ENCODE measurements at places on chromosomes 2 and 18.
A peak's percentile ranks its signal among the peaks of the same experiment; 100 is the strongest.

DNA sequence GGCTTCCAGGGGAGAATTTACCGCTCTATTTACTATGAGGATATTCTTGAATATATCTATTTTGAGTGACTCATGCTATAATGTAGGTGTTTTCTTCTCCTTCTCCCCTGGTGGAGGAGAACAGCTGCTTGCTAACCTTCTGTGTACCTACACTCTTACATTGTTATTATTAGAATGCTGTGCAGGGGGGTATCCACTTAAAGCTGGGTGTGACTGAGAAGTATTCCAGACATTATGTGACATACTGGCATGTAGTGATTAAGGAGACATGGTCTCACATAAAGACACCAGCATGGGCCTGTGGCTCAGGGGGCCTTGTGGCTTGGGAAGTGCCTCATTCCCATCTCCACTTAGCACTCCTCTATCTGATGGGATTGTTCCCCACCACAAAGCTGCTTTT is 287.9 kb downstream of the PTPRM start:
- no peak for DNase-seq

- DNase-seq: no peak
Measured at GRCh38 chr18:3391704-3392466, 58.1 kb upstream of the TGIF1 start.

DNA sequence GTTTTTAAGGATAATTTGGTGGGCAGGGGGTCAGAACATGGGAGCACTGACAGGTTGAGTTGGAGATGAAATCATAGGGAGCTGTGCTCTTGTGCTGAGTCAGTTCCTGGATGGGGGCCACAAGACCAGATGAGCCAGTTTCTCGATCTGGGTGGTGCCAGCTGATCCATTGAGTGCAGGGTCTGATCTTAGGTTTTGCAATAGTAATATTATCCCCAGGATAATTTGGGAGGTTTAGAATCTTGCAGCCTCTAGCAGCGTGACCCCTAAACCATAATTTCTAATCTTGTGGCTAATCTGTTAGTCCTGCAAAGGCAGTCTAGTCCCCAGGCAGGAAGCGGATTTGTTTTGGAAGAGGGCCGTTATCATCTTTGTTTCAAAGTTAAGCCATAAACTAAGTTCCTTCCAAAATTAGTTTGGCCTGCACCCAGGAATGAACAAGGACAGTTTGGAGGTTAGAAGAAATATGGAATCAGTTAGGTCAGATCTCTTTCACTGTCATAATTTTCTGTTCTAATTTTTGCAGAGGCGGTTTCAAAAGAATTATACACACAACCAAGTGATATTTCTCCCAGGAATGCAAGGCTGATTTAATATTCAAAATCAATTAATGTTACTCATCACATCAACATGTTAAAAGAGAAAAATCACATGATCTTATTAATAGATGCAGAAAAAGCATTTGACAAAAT is 23.0 kb downstream of the DBI start:
- no peak for DNase-seq

GRCh38 chr2:119574108-119574815 is 30.0 kb downstream of the CFAP221 start:
- no peak for DNase-seq

- DNase-seq: no peak
Measured at GRCh38 chr18:46886893-46887292, 30.4 kb downstream of the PIAS2 start.

DNA sequence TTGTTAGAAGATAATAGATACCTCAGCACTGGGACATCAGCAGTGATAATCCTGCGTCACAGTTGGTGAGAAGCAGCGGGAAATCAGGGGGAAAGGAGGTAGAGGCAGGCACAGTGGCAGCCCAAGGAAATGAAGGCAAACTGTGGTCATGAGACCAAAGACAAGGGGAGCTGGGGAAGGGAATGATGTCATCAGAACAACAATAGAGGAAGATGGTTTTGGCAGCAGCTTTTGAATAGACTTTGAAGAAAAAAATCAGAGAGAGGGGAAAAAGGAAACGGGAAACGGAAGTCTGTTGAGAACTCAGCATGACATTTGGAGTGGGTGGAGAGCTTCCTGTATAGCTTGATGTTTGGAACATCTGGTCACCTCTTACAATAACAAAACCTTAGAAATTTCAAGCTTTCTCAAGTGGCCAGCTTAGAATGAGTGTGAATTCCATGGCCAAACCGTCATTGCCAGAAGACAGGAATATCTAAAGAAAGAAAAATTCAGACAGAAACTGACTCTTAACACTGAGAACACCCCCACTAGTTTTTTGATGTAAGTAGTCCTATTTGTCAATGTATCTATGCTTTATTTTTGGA is 18.4 kb upstream of the YES1 start:
- DNase-seq: no peak

DNA sequence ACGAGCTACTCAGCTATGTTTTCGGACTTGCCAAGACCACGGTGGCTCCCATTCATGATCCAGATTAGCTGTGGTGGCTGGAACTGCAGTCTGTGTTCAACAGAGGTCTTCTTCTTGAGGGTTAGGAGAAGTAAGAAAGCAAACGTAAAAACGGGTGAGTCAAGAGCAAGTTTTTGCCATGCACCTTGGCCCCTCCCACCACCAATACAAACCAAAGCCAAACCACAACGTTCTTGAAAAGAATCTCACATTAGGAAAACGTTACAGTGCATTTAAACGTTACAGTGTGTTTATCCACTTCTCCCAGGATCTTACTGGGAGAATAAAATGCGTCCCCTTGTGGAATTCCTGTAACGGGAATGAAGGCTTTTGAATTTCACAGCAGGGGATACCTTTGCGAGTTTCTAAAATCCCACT is 725 bp downstream of the FBXO48 start:
- DNase-seq: peak; percentile 71

DNA sequence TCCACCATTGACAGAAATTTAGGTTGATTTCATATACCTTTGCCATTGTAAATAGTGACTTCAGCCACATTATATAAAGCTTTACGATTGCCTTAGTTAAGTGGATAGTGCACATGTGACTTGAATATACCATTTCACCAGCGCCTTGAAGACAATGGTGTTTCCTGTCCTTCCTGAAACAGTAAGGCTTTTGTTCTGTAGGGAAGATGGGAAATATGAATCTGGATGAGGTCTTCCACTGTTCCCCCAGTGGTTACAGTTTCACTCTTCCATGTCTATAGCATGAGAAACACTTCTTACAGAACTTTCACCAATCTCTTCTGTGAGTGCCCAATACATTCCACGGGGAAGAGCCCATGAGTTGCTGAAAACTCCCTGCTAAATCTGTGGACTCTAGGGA is 240.5 kb downstream of the TRIB2 start:
- no peak for DNase-seq

- DNase-seq: no peak
Measured at GRCh38 chr18:55400590-55401541, 187.1 kb downstream of the TCF4 start.

- DNase-seq: no peak
Measured at GRCh38 chr2:226665306-226665831, 134.3 kb downstream of the IRS1 start.

DNA sequence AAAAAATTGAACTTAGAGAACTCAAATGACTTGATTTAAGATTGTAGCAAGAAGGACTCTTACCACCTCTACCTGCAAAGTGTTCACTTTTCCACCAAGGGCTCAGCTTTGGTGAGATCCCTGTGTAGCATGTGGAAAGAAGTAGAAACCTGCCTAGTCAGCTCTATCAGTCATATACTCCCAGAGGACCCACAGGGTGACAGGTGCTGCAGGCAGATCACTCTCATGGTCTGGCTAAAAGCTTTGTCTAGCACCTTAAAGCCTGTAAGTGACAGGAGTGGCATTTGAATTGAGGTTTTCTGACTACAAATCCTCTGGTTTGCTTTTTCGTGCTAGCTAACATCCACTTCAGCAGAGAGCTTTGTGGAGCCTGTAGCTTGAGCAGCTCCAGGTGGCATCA is 18.7 kb upstream of the NEMP2 start:
- DNase-seq: no peak

DNA sequence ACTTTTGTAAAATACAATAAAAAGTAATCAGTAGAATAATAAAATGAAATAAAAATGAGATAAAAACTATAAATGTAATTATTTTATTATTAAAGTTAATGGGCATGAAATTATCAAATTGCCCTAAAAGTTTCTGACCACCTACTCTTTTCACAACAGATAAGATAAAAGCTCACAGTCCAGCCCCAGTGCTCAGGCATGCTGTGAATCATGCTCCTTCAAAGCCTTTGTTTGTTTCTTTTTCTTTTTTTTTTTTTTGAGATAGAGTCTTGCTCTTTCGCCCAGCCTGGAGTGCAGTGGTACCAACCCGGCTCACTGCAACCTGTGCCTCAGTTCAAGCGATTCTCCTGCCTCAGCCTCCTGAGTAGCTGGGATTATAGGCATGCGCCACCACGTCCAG is 181.7 kb downstream of the ANKRD44 start:
- DNase-seq: no peak

DNA sequence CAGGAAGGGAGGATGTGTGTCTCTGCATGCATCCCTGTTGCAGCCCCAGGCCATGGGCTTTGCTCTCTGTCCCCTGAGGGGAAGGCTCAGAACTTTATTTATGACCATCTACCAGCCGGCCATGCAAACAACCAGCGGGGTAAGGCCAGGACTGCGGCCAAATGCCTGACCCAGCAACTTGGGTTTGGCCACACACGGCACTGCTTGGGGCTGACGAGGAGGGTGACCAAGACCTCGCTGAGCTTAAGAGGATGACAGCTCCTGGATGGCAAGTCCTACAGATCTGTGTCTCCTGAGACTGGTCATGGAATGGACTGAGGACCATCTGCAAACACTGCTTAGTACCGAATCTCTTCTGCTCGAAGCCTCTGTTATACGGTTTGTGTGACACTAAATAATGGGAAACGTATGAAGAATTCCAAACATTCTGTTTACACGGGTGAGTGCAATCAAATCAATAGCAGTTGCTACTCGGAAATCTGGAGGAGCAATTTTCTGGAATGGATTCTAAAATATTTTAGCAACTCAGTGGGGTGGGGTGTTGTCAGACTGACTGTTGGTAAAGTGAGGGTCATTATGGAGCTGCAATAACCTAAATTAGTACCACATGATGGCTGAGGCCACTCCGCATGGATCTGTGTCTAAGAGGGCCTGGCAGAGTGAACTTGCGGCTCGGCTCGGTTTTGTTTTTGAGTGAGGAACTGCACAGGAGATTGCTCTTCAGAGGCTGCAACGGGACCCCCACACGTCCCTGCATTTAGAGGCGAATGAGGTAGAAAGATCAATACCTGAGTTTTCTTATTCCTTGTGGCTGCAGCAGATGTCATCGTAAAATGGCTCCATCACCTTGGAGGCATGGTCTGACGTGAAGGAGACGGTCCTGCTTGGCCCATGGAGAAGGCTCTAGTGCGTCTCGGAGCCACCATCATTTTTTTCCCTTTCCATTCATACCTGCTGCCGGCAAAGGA is 26.6 kb downstream of the TMEM18 start:
- DNase-seq: no peak

- DNase-seq: no peak
Measured at GRCh38 chr2:149291881-149292280, 38.5 kb upstream of the LYPD6 start.

- no peak for DNase-seq
Measured at GRCh38 chr2:105886687-105887086, 142.0 kb downstream of the NCK2 start.

DNA sequence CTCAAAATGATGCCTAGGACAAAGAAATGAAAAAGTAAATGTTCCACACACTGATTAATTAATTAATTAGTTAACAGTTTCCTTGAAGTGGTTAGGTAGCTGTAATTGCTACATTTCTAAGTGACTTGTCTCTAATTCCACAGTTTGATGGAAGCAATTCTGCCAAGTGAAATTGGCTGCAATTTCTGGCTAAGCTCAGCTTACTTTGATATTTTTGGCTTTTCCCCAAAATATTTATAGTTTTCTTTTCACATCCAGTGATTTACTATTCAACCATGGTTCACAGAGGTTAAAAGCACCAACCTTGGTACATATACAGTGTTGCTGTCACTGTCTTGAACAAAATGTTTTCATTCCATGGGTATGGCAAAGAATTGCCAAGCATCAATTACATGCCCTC is 459.5 kb upstream of the CDH20 start:
- no peak for DNase-seq

- DNase-seq: no peak
Measured at GRCh38 chr18:55287149-55287806, 300.7 kb downstream of the TCF4 start.

DNA sequence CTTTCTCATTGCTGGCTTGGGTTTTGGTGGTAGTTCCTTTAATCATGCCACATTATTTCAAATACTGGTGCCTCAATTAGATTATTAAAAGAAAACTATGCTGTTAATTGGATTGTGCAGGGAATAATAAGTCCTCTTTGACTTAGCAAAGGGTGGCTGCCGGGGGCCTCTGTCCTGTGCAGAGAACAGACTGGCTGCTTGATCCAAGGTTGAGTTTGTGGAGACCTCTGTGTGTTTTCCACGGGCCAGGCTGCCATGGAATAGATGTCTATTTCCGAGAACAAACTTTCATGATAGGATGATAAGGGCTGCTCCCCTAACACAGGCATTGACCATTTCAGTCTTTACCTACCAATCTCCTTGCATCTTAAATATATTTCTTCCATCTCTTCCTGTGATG is 30.4 kb upstream of the OTOS start:
- DNase-seq: no peak

- no peak for DNase-seq
Measured at GRCh38 chr2:111950236-111950635, 51.8 kb downstream of the MERTK start.

DNA sequence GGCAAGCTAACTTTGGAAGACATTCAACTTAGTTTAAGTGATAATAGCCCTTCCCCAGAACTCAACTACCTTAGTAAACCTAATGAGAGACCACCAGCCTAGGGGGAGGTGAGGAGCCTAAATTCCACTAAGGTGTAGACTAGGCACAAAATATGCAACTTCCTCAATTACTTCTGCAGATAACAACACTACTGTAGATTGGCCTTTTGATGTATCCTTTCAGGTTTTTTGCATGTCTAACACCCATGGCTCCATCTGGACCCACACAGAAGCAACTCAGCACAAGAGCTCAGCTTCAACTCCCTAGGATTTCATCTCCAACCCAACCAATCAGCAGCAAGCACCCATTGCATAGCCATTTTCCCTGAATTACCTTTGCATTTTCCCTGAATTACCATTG is 353.3 kb downstream of the AKAIN1 start:
- DNase-seq: no peak

GRCh38 chr2:53884883-53885282 is 25.1 kb upstream of the GPR75 start:
- no peak for DNase-seq

DNA sequence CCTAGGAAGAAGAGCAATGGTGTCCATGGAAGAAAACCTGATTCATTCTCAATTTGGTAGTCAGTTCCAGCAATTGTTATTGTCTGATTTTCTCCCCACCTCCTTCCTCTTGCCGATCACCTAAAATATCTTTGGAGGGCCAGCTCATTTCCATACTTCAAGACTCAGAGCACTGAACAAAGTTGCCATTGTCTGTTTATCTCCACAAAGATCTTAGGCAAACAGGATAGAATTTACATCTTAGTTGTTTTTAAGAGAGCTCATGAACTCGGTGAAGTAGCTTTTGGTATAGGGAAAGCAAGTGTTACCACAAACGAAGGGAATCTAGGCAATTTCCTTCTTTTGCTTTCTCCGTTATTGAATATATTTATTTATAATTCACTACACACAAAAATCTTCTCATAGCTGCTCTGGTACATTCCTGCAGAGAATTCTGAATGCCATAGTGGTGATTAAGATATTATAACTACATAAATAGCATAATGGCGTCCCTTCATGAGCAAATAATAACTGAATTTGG is 41.5 kb upstream of the CHST9 start:
- DNase-seq: no peak

Data from activated naive CD4-positive, alpha-beta T cell treated with Interleukin-2 at 50 U/mL for 16 hours (primary cell).